ENCODE measurements at places on chromosomes 12 and 14.
A peak's percentile ranks its signal among the peaks of the same experiment; 100 is the strongest.

GRCh38 chr14:53491256-53491883 lies 338.2 kb upstream of the DDHD1 start:
- no peak for DNase-seq

- peak; percentile 55 for DNase-seq
Observed at GRCh38 chr12:124720004-124720680, 143.5 kb downstream of the SCARB1 start.

DNA sequence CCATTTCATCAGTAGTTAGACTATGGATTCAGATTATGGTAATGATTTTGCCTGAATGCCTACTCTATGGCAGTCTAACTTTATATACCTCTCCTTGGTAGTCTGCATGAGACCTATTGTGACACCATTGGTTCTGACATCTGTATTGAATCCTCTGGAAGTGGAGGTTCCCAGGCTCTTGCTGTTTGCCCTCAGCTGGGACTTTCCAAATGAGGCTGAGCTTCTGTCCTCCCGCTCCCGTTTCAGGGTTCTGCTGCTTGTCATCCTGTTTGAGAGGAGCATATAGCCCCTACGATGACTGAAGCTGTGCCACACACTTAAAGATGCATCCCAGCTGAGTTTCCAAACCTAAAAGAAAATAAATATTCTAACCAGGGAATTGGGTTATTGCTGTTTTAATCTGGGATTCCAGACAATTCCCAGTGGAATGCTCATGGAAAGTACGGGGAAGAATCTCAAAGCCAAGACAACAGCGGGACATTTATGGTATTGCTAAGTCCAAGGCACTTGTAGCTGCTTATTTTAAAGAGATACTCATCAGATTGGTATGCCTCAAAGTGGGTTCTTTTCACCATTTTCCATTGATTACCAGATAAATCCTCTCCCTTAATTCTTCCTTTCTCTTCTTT lies 105.9 kb downstream of the ETV6 start:
- DNase-seq, result no peak

DNA sequence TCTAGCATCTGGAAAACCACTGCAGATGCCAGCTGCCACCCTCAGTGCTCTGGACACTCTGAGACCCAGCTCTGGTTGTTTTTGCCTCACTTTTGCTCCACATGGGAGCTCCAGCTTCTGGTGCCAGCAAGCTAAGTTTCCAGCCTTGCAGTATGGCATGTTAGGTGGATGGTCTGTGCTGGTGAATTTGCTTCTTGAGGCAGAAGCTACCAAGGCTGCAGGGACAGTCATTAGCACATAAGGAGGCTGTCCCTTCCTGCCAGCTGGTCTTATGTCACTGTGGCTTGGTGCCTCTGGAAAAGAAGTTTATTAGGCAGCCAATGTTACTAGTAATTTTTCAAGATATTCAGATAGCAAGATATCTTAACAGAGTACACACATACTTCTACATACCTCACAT lies 64.2 kb upstream of the CSRP2 start:
- DNase-seq, result no peak

- no peak for DNase-seq
Observed at GRCh38 chr12:79885911-79886490, 48.9 kb downstream of the PPP1R12A start.

GRCh38 chr12:98819821-98820404 lies 174.8 kb downstream of the APAF1 start:
- no peak for DNase-seq

- no peak for DNase-seq
Observed at GRCh38 chr12:19461999-19462398, 22.7 kb downstream of the AEBP2 start.

DNA sequence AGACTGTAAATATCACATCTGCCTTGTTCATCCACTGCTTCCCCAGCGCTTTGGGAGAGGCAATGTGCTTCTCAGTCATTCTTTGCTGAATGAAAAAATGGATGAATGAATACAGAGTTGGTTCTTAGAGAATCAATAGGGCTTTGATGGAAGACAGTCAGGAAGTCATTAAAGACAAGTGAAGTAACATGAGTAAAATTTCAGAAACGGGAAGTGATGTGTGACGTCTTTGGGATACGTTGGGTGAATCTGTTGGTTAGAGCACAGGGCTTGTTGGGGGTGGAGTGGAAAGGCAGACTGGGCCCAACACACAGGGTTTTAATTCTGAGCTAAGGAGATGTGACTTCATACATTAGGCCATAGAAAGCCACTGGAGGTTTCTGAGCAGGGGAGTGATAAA lies 39.0 kb upstream of the NRXN3 start:
- no peak for DNase-seq

GRCh38 chr14:26820138-26820537 lies 222.3 kb upstream of the NOVA1 start:
- no peak for DNase-seq

GRCh38 chr12:4169531-4169930 lies 104.0 kb upstream of the CCND2 start:
- DNase-seq, result no peak

GRCh38 chr14:71444030-71444822 lies 488.0 kb upstream of the RGS6 start:
- no peak for DNase-seq

DNA sequence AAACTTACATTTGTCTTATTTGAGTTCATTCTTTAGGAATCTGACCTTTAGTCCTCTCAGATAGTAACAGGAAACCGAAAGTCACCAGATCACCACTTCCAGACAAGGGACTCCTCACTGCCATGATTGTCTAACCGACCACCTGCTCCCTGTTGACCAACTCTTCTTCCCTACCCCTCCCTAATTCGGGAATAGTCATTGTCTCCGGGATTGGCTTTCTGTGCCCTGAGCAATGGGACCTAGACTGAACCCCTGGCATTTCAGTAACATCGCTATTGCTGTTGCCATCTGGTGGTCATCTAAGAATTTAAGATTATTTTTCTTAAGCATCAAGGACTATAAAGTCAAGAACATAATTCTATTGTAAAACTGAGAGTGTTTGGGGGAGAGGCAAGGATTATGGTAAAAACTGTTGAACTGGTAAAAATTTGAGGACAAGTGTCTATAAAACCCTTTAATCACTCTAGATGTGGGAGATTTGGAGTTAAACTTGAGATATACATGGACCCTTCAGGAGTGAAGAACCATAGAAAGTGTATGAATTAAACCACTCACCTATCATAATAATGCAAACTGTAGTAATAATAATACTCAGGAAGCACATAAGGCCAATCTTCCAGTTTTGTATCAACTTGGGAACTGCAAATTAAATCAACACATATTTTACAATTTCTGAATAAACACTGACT lies 6.3 kb downstream of the CLEC2A start:
- DNase-seq, result no peak

GRCh38 chr12:65335021-65335714 lies 56.7 kb downstream of the MSRB3 start:
- peak; percentile 69 for DNase-seq

DNA sequence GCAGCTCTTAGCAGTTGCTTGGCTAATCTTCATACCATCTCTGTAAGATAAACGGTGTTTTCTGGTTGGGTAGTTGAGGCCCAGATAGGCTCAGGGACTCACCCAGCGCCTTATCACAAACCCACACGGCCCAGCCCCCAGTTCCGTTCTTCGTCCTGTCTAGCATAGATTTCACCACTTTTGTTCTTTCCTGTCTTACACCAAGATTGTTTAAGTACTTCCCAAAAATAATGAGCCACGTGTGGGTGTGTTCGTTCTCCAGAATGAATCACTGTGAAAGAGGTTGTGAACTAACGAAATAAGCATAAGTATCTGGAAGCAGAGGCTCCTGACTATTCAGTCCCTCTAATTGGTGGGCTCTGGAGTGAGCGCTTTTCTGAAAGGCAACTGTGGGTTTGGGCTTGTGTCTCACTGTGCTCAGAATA lies 21.4 kb downstream of the ACVR1B start:
- no peak for DNase-seq

GRCh38 chr14:49920935-49921334 lies 28.1 kb downstream of the ARF6 start:
- DNase-seq, result no peak

GRCh38 chr12:44019118-44019517 lies 183.2 kb downstream of the TMEM117 start:
- no peak for DNase-seq

GRCh38 chr12:126061777-126062176 lies 996.5 kb downstream of the AACS start:
- no peak for DNase-seq

GRCh38 chr12:57459055-57459749 lies 383 bp upstream of the GLI1 start:
- DNase-seq, result peak; percentile 92

DNA sequence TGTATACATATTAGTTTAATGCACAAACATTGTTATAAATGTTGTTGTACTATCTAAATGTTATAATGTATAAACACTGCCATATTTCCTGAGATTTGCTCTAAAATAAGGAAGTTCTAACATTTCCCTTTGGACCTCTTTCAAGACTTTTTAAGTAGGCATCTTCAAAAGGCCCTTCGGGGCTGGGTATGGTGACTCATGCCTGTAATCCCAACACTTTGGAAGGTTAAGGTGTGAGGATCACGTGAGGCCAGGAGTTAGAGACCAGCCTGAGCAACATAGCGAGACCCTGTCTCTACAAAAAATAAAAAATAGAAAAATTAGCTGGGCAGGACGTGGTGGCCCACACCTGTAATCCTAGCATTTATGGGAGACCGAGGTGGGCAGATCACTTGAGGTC lies 35.5 kb downstream of the FBLN5 start:
- DNase-seq, result no peak

DNA sequence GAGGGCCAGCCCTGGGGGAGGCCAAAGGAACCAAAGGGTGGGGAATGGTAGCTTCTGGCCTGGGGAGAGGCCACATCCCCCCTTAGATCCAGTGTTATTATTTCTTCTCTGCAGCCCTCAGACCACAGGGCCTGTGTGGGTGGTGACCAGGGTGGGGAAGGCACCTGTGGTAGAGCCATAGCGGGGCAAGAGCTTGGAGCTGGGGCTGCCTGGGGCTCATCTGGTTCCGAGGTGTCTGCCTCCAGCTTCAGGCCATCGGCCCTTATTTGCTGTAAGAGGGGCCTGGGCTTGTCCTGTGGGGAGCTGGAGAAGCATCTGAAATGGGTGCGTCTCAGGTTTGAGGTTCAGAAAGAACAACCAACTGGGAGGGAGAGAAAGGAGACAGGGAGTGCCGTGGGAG lies 2.1 kb upstream of the B3GNT4 start:
- no peak for DNase-seq
